ENCODE measurements at places on chromosomes 1 and 21.

DNA sequence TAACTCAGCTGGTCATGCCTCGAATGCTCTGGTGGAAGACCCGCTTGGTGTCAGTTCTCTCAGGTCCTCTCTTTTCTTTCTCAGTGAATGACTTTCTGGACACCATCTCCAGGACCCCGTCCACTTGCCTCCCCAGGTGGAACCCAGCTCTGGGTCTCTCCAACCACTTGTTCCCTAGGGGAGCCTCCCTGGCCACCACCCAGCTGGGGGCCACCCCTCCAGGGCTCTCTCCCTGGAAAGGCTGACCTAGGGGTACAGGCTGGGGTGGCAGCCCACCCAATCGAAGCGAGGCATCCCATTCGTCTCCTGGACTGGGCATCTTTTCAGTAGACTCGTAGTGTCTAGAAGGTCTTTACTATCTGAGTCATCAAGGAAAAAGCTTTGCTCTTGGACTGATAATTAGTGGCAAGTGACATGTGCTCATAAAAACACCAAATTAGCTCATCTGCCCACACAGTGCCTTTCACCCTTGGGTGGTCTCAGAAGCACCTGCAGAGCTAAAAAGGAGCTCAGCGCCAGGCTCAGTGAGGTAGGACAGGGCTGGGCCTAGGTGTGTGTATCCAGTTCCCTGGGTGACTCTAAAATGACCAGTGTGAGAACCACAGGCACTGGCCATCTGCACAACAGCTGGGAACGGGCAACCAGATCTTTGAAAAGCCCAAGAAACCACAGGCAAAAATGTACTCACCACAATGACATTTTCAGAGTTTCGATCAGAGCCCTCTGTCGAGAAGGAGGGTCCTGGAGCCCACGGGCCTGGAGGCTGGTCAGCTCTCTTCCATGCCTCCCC, 2.4 kb upstream of the PDXK start:
- H3K36me3 ChIP-seq, result peaks cover 5% of the 10 kb centered on the region
- H3K27me3 ChIP-seq, result no peaks in the 10 kb centered on the region
- no peak overlapping the region for H3K27ac ChIP-seq
- no peak overlapping the region for H3K4me3 ChIP-seq
- no peak for DNase-seq

- no peak for DNase-seq
- no peak overlapping the region for H3K27ac ChIP-seq
- no peaks in the 10 kb centered on the region for H3K27me3 ChIP-seq
Observed at GRCh38 chr1:164701189-164701761, 142.3 kb downstream of the PBX1 start.

GRCh38 chr1:54266195-54266594, 66.2 kb downstream of the MRPL37 start:
- H3K4me1 ChIP-seq, result peaks cover 61% of the 10 kb centered on the region
- H3K36me3 ChIP-seq, result peaks cover 5% of the 10 kb centered on the region
- H3K27me3 ChIP-seq, result no peaks in the 10 kb centered on the region
- H3K4me3 ChIP-seq, result no peak overlapping the region
- no peak overlapping the region for H3K27ac ChIP-seq

- H3K27ac ChIP-seq, result no peak overlapping the region
- no peak overlapping the region for H3K4me3 ChIP-seq
- no peaks in the 10 kb centered on the region for H3K36me3 ChIP-seq
- H3K27me3 ChIP-seq, result no peaks in the 10 kb centered on the region
- no peak for DNase-seq
Observed at GRCh38 chr1:211912038-211912437, 81.5 kb upstream of the LPGAT1 start.

DNA sequence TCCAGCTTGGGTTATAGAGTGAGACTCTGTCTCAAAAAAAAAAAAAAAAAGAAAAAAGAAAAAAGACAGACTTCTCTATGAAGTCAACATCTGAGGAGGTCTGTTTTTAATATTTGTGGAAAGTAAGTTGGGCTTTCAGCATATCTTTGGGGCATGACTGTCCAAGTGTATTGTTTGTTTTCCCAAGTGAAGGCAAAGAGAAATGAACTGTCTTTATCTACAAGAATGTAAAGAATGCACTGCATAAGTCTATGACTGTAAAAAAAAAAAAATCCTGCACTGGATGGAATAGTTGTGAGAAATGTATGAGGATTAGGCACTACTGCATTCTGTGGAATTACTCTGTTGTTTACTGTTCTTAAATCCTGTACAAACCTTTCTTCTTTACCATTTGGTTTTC, 45.6 kb upstream of the TMEM61 start:
- no peaks in the 10 kb centered on the region for H3K27me3 ChIP-seq
- no peak overlapping the region for H3K4me3 ChIP-seq
- H3K27ac ChIP-seq, result no peak overlapping the region
- DNase-seq, result no peak
- no peaks in the 10 kb centered on the region for H3K4me1 ChIP-seq

GRCh38 chr21:34722684-34723300, 54.0 kb downstream of the CLIC6 start:
- H3K27me3 ChIP-seq, result no peaks in the 10 kb centered on the region
- H3K27ac ChIP-seq, result no peak overlapping the region
- no peaks in the 10 kb centered on the region for H3K4me1 ChIP-seq
- no peaks in the 10 kb centered on the region for H3K36me3 ChIP-seq
- H3K4me3 ChIP-seq, result no peak overlapping the region

- peak; percentile 32 for DNase-seq
- no peak overlapping the region for H3K4me3 ChIP-seq
- no peaks in the 10 kb centered on the region for H3K27me3 ChIP-seq
- H3K4me1 ChIP-seq, result peaks cover 4% of the 10 kb centered on the region
- no peaks in the 10 kb centered on the region for H3K36me3 ChIP-seq
Observed at GRCh38 chr1:165408518-165408917, 36.4 kb downstream of the RXRG start.

DNA sequence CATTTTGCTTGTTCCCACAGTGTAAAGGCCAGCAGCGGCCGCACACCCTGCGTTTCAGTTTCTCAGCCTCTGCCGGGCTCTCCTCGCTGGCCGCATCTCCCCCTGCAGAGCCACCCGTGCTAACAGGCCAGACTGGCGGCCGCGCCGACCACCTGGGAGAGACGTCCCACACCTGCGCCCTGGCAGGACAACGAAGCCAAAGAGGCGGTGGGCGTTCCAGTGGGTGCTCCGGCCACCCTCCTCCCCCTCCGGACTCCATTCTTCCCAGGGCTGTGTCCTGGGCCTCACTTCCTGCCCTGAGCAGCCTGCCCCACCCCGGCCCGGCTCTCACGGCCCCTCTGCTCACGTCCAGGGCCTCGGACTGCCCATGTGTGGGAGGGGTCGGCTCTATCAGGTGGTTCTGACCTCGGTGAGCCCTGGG, 31.9 kb upstream of the SLC19A1 start:
- H3K27ac ChIP-seq, result peak overlapping the region; percentile 65
- no peaks in the 10 kb centered on the region for H3K27me3 ChIP-seq
- H3K36me3 ChIP-seq, result no peaks in the 10 kb centered on the region
- no peak overlapping the region for H3K4me3 ChIP-seq
- DNase-seq, result no peak

- no peak for DNase-seq
- peaks cover 47% of the 10 kb centered on the region for H3K4me1 ChIP-seq
- H3K27ac ChIP-seq, result no peak overlapping the region
- H3K27me3 ChIP-seq, result peaks cover 18% of the 10 kb centered on the region
Observed at GRCh38 chr1:29259802-29260441, 23.6 kb downstream of the PTPRU start.

DNA sequence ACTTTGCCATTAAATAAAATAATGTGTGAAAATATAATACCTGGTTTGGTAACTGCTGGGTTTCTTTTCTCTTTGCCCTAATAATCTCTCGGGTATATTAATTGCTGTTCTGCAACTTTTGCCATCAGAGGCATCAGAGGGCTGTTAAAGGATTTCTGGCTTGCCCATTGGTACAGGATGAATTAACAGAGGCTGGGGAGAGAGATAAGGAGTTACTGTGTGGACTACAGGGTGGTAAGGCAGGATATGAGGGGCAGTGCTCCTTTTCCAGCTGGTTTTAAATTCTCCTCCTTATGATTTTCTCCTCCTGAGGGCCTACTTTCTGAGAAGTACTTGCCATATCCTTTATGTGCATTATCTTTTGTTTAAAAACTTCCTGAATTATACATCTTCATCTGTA, 48.3 kb downstream of the FGGY start:
- H3K27me3 ChIP-seq, result no peaks in the 10 kb centered on the region
- H3K4me1 ChIP-seq, result no peaks in the 10 kb centered on the region
- H3K27ac ChIP-seq, result no peak overlapping the region
- DNase-seq, result no peak
- H3K4me3 ChIP-seq, result no peak overlapping the region
